ENCODE measurements at places on chromosomes 5 and 9.

DNA sequence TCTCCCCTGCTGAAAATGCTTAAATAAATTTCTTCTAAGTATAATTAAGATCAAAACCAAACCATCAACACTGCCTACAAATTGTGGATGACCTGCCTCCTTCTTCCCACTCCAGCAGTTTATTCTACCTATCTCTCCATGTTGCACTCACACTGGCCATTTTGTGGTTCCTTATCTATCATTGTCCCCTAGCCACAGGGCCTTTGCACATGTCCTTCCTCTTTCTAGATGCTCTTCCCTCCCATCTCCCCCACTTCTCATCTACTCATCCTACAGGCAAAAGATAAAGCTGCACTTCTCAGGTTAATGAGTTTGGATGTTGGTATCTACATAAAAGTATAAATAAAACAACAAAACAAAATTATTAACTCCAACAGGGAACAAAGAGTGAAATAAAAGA lies 70.6 kb upstream of the CCNG1 start:
- no peak for DNase-seq

DNA sequence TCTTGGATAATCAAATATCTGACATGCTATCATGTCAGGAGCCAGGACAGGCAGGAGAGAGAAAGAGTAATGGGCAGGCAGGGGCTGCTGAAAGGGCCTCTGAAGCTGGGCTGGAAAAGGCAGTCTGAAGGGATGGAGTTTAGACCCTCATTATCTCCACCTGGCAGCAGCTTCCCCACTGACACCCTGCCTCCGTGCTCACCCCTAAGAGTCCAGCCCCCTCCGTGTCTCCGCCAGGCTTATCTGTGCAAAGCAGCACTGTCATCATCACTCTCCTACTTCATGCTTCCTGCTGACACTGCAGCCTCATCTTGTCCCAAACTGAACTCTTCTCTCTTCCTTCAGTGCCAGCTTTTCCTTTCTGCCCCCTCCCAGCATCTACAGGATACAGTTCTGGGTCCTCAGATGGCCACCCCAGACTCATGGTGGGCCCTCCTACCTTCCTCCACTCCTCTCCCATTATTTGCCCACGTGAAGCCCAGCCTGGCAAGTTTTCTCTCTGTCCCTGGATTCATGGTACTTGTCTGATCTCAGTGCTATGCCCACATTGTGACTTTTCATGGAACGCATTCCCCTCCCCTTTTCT lies 70.9 kb upstream of the KLF9 start:
- DNase-seq, result no peak

DNA sequence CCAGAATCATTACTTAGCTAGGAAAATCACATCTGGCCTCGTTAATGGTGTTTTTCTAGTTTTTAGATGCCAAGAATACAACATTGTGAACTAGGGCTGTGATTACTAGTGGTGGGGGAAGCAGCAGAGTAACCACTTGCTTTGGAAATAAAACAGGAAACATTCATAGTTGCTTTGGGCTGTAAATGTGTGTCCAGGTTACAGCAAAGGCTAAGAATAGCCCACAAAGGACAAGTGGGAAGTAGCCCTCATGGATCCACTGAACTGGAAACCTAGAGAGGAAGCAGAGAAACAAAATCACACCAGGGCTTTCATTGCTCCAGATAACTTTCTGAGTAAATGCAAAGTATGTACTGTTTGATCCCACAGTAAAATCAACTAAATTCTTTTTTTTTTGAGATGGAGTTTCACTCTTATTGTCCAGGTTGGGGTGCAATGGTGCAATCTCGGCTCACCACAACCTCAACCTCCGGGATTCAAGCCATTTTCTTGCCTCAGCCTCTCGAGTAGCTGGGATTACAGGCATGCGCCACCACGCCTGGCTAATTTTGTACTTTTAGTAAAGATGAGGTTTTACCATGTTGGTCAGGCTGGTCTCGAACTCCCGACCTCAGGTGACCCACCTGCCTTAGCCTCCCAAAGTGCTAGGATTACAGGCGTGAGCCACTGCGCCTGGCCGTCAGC lies 56.2 kb upstream of the TNFSF15 start:
- DNase-seq, result no peak

- DNase-seq, result no peak
Measured at GRCh38 chr9:136216541-136217244, 11.8 kb upstream of the LHX3 start.

- DNase-seq, result no peak
Measured at GRCh38 chr9:127216888-127217217, 47.7 kb upstream of the GARNL3 start.

GRCh38 chr5:172059661-172060100 lies 53.2 kb upstream of the FBXW11 start:
- DNase-seq, result no peak

GRCh38 chr9:114851306-114851705 lies 45.5 kb upstream of the TNFSF15 start:
- DNase-seq, result no peak

DNA sequence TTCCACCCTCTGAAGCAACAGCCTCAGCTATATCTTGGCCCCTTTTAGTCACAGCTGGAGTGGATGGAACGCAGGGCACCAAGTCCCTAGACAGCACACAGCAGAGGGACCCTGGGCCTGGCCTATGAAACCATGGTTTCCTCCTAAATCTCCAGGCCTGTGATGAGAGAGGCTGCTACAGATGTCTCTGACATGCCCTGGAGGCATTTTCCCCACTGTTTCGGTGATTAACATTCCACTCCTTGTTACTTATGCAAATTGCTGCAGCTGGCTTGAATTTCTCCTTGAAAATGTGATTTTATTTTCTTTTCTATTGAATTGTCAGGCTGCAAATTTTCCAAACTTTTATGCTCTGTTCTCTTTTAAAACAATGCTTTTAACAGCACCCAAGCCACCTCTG lies 384.8 kb downstream of the PRR16 start:
- DNase-seq, result no peak

DNA sequence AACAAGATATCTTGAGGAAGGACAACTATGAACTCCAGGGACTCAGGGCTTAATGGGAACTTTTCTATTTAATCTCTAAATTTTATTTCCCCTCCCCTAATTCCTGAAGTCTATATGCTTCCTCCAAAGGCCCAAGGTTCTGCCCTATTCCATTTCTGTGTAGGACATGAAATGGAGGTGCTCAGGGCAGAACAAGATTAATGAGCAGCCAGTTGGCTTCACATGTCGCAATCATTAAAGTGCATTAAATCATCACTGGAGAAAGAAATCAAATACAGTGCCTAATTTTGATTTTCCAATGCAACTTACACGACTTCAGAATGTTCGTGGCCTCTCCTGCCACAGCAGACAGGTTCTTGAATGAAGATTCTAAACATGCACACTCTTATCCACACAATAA lies 862.1 kb downstream of the PTPRD start:
- no peak for DNase-seq

DNA sequence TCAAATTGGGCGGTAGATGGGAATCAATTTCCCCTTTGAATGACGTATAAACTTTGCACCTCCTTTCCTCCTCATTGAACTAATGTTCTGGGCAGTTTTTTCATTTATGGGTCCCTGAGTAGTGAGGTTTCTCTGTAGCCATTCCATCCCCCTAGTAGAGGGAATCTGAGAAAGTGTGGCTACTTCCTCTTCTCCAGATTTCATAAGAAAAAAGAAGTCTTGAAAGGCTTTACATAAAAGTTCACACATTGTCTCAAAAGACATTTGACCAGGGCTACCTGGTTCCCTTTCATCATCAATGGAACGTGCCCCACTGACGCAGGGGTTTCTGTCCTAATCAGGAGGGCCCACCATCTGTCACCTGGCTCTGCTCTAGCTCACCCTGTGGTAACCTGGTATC lies 57.3 kb downstream of the CTSL start:
- DNase-seq, result no peak

- DNase-seq, result no peak
Measured at GRCh38 chr5:179588166-179588565, 35.3 kb downstream of the HNRNPH1 start.

DNA sequence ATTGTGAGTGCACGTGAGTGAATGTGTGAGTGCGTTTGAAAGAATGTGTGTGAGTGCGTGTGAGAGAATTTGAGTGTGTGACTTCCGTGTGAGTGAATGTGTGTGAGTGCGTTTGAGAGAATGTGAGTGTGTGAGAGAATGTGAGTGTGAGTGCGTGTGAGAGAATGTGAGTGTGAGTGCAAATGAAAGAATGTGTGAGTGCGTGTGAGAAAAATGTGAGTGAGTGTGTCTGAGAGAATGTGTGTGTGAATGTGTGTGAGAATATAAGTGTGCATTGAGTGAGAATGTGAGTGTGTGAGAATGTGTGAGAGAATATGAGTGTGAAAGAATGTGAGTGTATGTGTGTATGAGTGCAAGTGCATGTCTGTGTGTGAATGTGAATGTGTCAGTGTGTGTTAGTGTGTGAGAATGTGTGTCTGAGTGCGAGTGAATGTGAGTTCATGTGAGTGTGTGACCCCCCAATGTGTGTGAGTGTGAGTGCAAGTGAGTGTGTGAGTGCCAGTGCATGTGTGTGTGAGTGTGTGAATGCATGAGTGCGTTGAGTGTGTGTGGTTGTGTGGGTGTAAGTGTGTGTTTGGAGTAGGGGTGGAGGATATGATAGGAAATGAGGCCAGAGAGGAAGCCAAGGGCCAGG lies 37.9 kb upstream of the LHX2 start:
- no peak for DNase-seq

DNA sequence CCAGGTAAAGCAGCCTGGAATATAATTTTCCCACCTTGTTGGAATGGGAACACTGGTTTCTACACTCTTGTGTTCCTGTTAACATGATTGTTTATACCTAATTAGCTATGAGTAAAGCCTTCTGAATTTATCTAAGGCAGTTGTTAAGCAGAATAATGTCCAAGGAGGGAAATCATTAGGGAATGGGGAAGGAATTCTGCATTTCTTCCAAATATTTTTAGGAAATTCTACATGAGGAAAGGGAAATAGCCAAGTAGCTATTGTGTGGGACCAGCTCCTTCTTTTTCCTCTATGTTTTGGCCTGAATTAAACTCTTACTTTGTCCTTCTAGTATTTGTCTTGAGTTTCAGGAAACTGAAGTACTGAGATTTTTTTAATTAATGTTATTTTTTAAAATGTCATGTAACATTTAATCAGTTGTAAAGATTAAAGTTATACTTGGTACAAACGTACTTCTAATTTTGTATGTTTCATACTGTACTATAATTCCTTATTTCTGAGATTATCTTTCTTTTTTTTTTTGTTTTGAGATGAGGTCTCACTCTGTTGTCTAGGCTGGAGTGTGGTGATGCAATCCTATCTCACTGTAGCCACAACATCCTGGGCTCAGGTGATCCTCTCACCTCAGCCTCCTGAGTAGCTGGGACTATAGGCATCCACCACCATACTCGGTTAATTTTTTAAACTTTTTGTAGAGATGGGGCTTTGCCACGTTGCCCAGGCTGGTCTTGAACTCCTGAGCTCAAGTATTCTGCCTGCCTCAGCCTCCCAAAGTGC lies 28.5 kb downstream of the ANKDD1B start:
- no peak for DNase-seq

DNA sequence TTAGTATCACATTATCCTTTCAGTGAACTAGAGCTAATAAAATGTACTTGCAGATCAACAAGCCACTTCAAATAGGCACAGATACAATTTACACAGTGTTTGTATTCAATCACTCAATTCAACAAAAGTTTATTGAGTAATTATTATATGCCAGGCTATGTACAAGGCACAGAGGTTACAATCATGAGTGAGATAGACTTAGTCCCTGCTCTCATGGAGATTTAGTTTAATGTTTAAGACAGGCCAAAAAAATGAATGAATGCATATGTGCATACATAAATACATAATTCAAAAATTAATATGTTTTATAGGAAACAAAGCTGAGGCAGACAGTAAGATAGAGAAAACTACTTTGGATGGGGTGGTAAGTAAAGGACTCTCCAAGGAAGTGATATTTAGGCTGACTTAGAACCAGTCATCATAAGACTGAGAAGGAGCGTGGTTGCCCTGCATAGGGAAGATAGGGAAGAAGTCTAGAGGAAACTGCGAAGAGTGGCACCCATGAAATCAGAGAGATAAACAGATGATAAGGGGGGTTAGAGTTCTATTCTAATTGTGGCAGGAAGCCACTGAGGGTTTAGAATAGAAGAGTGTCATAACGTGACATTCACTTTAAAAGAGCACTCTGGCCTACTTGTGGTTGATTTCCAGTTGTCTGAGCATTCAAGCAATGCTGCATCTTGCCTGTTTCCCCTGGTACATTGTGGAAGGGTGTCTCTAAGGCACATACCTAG lies 49.7 kb upstream of the GRAMD2B start:
- no peak for DNase-seq

DNA sequence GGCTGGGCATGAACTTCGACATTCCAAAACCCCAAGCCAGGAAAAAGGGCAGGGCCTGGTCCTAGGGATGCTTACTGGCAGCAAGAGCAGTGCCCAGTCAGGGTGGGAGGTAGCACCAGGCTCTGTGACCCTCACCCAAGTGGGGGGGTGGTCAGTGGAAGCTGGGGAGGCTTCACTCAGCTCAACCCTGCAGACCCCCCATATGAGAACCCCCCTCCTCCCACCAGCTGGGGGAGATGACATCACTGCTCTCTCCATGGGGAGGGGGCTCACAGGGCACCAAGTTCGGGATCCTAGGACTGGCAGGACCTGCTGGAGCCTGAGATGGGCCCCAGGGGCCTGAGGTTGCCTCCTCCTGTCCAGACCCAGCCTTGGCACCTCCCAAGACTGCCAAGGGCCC lies 4.7 kb downstream of the DNLZ start:
- DNase-seq, result no peak

- DNase-seq, result no peak
Measured at GRCh38 chr5:171612749-171613148, 172.9 kb upstream of the SMIM23 start.

DNA sequence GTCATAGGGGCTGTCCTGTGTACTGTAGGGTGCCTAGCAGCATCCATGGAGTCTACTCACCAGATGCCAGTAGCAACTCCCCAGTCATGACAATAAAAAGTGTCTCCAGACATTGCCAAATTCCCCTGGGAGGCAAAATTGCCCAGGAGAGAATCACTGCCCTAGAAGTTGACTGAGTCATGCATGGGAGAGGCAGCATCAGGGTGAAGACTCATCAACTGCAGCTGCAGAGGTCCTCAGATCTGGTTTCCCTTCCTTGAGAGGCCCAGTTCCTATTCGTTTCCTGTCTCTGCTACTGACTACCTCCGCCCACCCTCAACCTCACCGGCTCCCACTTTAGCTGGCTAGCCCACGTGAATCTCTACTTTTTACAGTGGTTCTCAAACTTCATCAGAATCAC lies 88.6 kb upstream of the AGXT2 start:
- DNase-seq, result no peak

- no peak for DNase-seq
Measured at GRCh38 chr9:74783408-74783807, 104.3 kb downstream of the TRPM6 start.

GRCh38 chr5:151917904-151918303 lies 6.7 kb downstream of the GLRA1 start:
- DNase-seq, result no peak

DNA sequence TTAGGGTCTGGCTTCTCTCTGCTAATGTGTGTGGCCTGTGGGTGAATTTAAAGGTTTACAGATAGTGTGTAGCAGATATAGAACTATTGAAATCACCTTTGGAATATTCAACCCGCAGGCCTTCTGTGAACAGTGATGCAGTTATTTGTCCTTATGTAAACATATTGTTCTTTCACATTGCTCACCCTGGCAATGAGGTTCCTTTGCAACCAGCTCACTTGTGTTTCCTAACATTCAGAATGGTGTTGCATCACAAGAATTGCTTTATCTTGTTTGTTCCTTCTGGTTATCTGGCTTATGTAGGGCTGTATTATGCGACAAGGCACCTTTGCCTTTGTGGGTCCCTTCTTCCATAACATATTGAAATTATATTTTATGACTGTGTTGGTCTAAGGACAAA lies 370.3 kb downstream of the NNT start:
- DNase-seq, result no peak

Data from activated gamma-delta T cell treated with anti-CD3 and anti-CD28 coated beads, Interleukin-2, amount 50 U/mL, for 16 hours (primary cell).